Glutamatergic neuron (in vitro differentiated cells): ENCODE measurements at places on chromosomes 2 and 18.

DNA sequence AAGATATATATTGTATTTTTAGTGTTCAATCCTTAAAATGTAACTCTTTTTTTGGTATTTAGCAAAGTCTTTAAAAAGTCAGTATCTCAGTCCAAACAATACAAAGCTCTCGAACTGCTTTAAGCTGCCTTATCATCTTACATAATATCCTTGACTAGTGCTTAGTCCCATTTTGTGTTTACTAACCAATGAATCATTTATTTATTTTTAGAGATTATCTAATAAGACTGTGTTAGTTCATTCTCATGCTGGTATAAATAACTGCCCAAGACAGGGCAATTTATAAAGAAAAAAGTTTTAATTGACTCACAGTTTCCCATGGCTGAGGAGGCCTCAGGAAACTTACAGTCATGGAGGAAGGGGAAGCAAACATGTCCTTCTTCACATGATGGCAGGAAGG is 248.3 kb upstream of the KYNU start:
- DNase-seq: no peak

GRCh38 chr2:46842876-46843275 is 72.7 kb downstream of the MCFD2 start:
- DNase-seq: no peak

DNA sequence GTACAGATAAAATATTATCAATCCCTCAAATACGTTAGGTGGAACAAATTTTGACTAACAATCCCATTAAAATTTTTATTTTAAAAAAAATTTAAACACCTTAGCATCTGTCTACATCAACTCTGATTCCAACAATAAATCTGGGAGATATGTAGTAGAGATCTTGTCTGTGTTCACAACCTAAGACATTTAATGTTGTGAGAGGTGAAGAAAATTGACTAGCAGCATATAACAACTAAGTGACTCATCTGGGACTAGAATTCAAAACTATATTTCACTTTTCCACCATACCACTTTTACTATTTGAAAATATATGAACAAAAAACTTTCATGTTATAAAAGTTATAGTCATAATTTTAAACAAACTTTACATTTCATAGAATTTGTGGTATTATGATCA is 97.9 kb downstream of the ATAD2B start:
- no peak for DNase-seq

GRCh38 chr2:120738786-120739437 is 3.2 kb downstream of the GLI2 start:
- no peak for DNase-seq

GRCh38 chr2:8554296-8554806 is 127.5 kb upstream of the ID2 start:
- no peak for DNase-seq

DNA sequence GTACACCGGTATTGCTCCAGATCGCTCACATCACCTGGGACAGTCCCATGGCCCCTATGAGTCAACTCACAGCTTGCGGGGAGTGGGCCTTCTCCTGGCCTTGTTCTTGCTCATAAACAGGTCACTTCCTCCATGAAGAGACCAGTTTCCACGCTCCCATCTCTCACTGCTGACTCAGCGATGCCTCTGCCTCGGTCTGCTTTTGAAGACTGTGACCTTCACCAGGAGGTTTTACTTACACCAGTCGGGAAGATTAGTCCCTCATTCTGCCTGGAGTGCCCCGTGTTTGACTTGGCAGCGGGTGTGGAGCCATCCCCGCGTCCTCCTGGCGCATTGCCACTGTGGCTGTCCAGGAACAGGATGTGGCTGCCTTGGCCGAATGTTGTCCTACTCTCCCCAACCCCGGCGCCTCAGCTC is 159.8 kb downstream of the RHBDD1 start:
- no peak for DNase-seq

GRCh38 chr2:217105733-217106649 is 246.1 kb upstream of the TNP1 start:
- DNase-seq: no peak

- no peak for DNase-seq
Observed at GRCh38 chr18:43180814-43181213, 65.3 kb upstream of the RIT2 start.

DNA sequence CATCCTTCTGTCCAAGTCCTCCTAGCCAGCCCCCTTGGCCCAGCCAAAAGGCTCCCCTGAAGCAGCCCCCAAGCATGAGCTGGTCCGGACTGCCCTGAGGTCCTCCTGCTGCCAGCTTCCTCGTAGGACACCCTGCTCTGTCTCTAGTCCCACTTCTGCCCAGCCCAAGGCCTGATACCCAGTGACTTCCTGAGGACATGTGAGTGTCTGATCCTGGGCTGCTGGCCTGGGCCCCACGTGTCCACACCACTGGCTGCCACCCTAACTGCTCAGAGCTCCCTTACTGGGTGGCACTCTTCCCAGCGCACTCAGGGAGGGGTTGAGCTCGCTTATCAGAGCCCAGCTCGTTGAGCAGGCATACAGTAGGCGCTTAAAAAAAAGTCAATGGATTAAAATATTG is 34.4 kb upstream of the PDIA6 start:
- DNase-seq: no peak

- no peak for DNase-seq
Observed at GRCh38 chr2:45964223-45964841, 312.9 kb downstream of the PRKCE start.

- no peak for DNase-seq
Observed at GRCh38 chr18:6452194-6452593, 37.5 kb upstream of the L3MBTL4 start.

GRCh38 chr2:61632276-61633169 is 94.4 kb upstream of the XPO1 start:
- DNase-seq: no peak

DNA sequence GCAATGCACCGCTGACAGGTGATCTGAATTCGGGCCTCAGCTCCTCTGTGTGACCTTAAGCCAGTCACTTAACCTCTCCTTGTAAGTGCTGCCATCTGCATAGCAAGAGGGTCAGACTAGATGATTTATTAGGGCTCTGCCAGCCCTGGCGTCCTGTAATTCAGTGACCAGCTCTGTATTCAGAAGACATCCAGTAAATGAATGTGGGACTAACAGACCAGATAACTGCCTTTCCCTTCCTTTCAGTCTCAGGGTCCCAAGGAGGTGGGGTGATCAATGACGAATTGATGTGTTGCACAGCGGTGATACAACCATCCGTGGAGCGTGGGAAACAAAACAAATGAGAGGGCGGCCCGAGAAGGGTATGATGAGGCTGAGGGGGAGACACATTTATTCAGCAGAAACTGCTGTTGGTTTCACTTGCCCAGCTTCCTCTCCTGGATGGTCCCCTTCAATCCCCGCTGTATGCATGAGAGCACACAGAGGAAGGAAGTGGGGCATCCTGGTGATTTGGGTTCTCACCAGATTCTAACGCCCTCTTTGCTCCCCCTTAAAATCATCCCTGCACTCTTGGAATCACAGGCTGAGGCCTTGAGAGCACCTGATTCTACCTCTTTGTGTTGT is 92.8 kb downstream of the VIT start:
- no peak for DNase-seq

GRCh38 chr2:133393895-133394294 is 174.4 kb downstream of the NCKAP5 start:
- no peak for DNase-seq

DNA sequence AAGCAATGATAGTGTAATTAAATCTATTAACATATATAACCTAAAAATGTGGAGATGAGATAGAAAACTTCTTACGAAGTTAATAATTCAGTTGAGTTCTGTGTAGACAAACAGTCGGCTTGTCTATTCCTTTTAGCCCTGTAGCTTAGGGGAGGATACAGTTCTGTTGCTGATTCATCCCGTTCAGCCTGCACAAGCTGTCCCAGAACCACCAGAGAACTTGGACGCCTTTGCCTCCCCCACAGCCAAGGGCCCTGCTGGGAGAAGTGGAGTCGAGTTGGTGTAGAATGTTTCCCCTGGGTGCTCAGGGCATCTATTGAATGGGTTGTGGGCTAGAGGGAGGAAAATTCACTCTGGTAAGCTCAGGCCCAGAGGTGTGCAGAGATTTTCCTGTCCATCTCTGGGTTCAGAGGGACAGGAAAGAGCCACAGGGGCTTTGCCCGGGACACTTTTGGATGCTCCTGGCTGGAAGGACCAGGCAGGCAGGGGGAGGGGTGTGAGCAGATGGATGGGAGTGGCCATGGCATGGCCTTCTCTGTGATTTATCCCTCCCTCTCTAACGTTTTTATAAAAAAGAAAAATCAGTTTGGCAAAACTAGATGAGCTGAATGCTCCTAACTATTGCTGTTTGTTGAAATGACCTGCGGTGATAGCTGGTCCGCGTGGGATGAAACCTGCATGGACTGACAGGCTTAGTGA is 42.8 kb upstream of the GALR1 start:
- DNase-seq: no peak

DNA sequence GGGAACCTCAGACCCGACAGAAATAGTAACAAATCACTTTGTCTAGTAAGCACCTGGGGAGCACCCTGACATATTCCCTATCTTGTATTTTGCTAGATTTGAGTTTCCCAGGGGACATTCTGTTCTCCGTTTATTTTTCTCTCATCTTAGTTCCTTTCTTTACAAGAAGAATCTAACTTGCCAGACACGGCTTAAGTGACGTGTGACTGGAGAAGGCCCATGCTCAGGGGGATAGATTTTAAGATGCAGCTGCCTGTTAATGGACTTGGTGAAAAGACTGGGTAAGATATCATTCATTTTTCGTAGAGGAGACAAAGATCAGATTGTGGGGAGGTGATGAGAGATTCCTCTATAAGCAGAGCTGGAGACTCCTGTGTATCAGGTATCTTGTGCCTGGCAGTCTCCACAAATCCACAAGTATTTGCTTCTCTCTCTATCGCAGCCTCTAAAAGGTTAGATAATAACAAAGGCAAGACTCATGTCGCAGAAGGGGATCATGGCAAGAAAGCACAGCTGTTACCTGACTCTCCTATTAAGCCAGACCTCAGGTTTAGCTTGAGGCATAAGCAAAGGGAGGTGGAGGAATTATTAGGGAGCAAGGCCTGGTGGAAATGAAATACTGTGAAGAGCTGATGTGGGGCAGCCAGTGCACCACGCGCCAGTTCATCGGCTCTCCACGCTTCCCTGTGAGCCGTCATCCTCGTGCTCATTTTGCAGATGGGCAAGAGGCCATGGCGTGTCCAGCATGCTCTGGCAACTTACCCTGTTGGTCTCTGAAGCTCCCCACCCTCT is 347.2 kb upstream of the TNP1 start:
- DNase-seq: no peak

DNA sequence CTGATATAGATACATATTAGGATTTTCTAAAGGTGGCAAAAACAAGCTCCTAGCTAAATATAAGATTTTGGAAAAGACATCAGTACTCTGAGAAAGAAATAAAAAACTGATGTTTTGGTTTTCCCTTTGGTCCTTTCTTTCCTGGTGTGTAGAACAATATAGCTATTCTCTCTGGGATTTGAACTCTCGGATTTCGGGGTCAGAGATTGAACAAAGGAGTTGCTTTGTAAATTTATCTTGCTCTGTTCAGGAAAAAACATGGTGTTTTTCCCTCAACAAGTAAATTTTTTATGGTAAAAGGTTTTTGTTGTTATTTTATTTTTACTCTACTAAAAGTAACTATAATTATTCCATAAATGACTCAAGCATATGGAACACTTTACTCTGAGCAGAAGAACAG is 889.3 kb downstream of the ERBB4 start:
- no peak for DNase-seq

DNA sequence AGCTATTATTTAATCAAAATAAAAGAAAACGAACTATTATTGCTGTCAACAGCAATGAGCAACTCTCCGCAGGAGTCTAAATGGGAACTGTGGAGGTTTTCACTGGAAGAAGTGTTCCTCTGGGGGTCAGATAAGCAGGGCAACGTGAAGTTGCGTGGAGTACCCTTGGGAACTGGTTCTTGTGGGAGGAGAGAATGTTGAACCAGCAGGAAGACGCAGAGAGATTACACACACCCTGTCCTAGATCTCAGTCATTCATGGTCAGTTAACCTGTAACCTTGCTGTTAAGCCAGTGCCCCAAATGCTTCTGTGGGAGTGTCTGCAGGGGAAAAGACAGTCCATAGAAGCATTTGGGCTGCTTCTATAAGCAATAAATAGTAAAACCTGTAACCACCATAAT is 20.4 kb upstream of the CABLES1 start:
- no peak for DNase-seq

GRCh38 chr2:51085420-51086068 is 53.6 kb upstream of the NRXN1 start:
- DNase-seq: no peak

DNA sequence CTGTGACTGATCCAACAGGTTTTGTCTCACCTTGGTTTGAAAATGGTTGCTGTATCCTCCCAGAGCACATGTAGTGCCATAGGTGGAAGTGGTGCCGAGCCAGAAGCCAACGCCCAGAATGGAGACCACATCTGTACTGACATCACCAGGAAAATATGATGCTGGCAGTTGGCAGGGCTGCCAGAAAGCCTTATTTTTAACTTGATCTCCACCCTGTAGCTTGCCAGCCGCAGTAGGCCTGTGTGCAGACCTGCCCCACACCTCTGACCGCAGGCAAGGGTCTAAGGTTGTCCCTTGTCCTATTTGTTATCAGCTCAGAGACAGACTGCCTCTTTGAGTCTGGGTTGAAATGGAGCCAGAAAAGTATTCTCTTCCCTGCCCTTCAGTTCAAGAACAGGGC is 123.5 kb upstream of the EML6 start:
- DNase-seq: no peak

GRCh38 chr18:27411911-27412310 is 226.8 kb upstream of the CHST9 start:
- DNase-seq: no peak

- DNase-seq: no peak
Observed at GRCh38 chr2:176682278-176682677, 413.0 kb downstream of the MTX2 start.

DNA sequence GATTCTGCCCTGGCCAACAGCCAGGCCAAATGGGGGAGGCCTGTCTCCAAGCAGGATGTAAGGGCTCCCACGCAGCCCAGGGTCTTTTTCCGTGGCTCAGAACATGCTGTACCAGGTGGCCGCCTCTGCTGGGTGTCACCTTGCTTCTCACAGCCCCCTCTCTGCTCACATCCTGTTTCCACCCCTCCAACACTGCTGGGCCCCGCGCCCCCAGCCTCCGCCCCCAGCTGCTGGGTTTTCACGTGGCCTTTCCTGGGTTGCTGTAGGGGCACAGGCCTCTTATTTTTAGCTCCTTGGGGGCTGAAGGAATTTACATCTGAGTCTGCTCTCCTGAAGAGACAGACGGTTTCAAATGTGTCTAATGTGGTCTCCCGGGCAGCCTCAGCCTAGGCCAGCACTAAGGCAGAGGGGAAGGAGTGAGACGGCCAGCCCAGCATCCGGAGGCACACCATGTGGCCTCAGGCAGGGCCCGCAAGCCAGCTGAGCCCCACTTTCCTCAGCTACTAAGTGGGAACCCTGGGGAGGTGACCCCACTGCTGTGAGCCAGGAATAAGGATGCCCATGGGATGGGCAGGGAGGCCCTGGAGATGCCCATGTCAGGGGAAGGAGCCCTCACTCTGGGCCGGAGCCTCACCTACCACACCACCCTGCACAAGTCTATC is 18.7 kb upstream of the DUSP2 start:
- no peak for DNase-seq

- no peak for DNase-seq
Observed at GRCh38 chr2:240604939-240605716, 18.6 kb downstream of the CAPN10 start.

GRCh38 chr2:60608679-60609078 is 55.2 kb upstream of the BCL11A start:
- DNase-seq: no peak
